Activated T-cell treated with anti-CD3 and anti-CD28 coated beads for 1 hour (primary cell): ENCODE measurements at places on chromosomes 7 and 10.
A peak's percentile ranks its signal among the peaks of the same experiment; 100 is the strongest.

DNA sequence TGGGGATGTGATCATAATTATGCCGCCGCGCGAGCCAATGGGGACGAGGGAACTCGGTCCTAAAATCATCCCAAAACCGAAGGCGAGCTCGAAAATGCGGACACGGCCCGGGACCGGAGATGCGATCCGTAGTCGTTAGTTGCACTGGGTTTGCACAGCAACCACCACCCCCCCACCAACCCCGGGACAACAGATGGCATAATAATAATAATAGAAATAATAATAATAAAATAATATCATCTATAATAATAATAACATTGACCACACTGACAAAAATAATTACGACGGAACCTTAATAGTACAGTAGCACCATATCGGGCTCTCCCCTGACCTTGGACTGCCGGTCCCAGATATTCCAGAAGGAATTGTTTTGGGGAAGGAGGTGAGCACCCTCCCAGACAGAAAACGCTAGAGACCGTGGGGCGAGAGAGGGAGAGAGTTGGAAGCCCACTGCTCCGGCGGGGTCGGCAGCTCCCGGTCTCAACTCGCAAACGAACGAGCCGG is 1.1 kb upstream of the EMX2 start:
- no peak for DNase-seq

- no peak for DNase-seq
Observed at GRCh38 chr7:95262875-95263274, 61.5 kb downstream of the PON1 start.

DNA sequence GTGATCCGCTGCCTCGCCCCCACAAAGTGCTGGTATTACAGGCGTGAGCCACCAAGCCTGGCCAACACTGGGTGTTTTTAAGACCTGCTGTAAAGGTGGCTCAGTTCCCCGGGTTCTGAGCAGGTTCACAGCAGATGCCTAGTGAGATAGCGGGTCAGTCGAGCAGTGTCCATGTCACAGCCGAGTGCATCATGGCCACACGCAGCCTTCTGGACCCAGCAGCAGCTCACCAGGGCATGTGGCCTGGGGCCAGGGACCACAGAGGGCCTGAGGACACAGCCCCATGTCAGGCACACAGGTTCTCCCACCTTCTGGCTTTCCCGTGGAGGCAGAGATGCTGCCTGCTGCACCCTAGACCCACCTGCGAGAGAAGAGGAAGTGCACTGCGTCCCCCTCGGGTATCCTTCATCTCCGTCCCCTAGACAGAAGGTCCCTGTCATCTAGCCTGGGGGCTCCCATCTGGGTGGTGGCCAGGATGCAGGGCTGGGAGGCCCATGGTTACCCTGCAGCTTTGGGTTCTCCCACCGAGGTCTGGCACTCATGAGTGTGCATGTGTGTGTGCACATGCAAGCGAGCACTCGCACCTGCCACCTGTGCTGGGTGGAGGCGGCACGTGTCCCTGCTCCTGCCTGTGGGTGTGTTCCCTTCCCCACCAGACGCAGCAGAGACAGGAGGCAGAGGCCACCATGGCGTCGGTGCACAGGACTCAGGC is 98.6 kb downstream of the NKX6-2 start:
- DNase-seq, result no peak

GRCh38 chr7:56007167-56007652 is 42.8 kb downstream of the NIPSNAP2 start:
- DNase-seq, result no peak

GRCh38 chr10:96791902-96792301 is 40.2 kb upstream of the LCOR start:
- DNase-seq, result no peak

GRCh38 chr10:109103278-109103677 is 820.0 kb downstream of the XPNPEP1 start:
- no peak for DNase-seq

GRCh38 chr7:149838224-149838991 is at the start of gene ZNF862:
ZNF862 (plus strand) TSS chr7:149838375; CDS start chr7:149838612, 237 bp downstream.
- peak; percentile 92 for DNase-seq

GRCh38 chr10:77889277-77889903 is 37.2 kb downstream of the DLG5 start:
- no peak for DNase-seq

- DNase-seq, result no peak
Observed at GRCh38 chr10:63497321-63497720, 23.9 kb upstream of the REEP3 start.
